Natural killer cell (primary cell): ENCODE measurements at places on chromosomes 5 and 9. TPM values are rescaled to one million over a fixed set of nuclear protein-coding genes. Genes with fewer than 3 reads are reported as not detected.

Gene ZDHHC11B
- 2.2 TPM for total RNA-seq

Gene FCN2
- total RNA-seq: not detected

Gene UGCG
- total RNA-seq: 17.9 TPM

Gene KIF24
- 0.28 TPM for total RNA-seq

Gene SLC38A9
- 33.9 TPM for total RNA-seq

Gene HACD4
- total RNA-seq: 14.4 TPM

Gene TRIM14
- 65.3 TPM for total RNA-seq

Gene C9orf85
- 11.1 TPM for total RNA-seq

Gene NPR3
- 0.23 TPM for total RNA-seq

Gene GARIN3
- total RNA-seq: not detected

Gene HK3
- 26.2 TPM for total RNA-seq

Gene ATG12
- 108 TPM for total RNA-seq

Gene GABRP
- not detected for total RNA-seq

Gene GLT6D1
- not detected for total RNA-seq

Gene CNTNAP3B
- not detected for total RNA-seq

- no peak for DNase-seq
Measured at GRCh38 chr9:113786071-113786470, 90.0 kb upstream of the ZNF618 start.

GRCh38 chr5:38465061-38465460, 91.4 kb downstream of the LIFR start:
- no peak for DNase-seq

- DNase-seq: no peak
Measured at GRCh38 chr9:132993511-132993939, 15.0 kb downstream of the GFI1B start.

DNA sequence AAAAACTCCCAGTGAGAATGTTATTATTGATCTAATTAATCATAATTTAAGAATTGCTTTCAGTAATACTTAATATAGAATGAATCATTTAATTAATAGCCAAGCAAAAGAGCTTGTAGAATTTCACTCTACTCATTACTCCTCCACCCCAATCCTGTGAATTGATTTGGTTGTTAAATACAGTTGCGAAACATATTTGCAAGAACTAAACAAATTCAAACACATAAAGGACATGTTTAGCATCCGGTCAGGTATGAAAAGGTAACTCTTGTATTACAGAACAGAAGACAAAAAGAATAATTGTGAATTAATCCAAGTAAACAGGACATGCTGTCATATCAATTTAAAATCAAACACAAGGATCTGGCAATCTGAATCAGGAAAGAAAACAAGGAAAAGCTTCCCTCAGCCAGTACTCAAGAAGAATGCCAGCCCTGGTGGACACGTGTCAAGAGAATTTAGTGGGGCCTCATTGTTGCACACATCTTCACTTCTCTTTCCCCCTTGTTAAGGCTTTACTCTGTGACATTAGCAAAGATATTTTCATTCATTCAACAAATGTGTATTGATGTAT, 89.4 kb upstream of the SLC12A2 start:
- DNase-seq: no peak

DNA sequence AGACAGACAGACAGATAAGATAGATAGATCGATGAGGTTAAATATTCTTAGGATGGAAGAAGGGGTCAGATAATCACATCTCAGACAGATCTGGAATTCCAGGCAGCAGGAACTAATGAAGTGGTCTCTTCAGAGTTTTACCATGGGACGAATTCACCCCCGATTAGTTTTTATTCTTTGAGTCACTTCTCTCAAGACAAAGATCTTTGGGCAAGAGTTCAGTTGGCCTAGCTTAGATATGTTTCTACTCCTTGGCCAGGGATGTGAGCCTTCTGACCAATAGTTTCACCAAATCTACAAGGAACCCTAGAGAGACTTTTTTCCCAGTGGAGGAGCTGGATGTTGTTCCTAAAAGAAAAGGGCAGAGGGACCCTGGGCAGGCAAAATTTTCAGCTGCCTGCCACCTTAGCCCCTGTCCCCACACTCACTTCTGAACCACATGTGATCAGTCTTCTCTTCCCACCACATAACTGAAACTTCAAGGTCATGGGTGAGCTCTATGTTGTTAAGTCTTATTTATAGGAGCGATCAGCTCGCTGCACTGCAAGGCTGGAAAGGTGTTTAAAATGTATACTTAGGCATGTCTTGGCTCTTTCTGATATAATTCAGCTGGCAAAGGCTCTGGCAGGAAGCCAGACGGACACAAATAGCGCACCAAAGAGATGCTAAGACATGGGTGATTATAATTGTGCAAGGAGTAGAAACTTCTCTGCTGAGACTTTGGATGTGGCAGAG, 132.9 kb downstream of the PALM2AKAP2 start:
- no peak for DNase-seq

- DNase-seq: no peak
Measured at GRCh38 chr5:64595031-64595855, 89.4 kb downstream of the RGS7BP start.

DNA sequence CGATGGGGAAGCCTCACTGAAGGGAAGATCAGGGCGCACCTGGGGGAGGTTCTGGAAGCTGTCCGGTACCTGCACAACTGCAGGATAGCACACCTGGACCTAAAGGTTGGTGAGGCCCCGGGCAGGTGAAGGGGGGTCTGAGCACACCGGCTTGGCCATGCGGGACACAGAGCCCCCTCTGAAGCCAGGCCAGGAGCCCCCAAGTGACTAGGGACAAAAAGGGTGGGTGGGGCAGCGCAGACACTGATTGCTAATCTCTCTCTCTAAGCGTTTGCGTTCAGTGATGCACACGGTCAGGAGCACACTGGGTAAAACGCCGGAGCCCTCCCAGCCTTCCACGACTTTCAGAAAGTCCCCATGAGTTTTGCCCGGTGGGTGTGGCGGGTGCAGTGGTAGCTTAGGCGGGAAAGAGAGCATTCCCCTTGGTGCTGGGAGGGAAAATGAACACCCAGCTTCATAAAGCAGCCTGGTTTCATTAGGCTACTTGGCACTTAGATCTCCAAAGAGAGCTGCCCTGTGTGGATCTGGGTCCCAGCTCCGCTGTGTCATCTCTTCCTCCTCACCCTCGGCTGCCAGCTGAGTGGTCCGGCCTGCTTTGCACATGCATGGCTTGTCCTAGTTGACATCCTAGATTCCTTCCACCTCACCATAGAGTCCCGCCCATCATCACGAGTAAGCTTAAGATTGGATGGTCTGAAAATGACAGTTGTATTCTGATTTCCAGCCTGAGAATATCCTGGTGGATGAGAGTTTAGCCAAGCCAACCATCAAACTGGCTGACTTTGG, 74.2 kb upstream of the OTULINL start:
- DNase-seq: no peak

DNA sequence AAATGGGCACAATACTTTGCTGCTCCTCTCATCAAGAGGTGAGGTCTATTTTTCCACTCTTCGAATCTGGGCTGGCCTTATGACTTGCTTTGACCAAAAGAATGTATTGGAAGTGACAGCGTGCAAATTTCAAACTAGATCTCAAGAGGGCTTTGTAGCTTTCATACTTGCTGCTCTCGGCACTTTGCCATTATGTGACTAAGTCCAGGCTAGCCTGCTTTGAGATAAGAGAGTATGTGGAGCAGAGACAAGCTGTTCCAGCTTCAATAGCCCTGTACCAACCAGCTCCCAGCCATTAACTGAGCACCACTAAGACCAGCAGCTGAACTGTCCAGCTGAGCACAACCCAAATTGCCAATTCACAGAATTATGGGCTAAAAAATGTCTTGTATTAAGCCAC, 124.6 kb downstream of the ACER2 start:
- DNase-seq: no peak

GRCh38 chr5:2003690-2004365, 121.1 kb upstream of the IRX4 start:
- no peak for DNase-seq

- DNase-seq: no peak
Measured at GRCh38 chr5:55429613-55430253, 105.0 kb downstream of the PLPP1 start.

- no peak for DNase-seq
Measured at GRCh38 chr5:126499853-126500342, 76.7 kb downstream of the GRAMD2B start.

DNA sequence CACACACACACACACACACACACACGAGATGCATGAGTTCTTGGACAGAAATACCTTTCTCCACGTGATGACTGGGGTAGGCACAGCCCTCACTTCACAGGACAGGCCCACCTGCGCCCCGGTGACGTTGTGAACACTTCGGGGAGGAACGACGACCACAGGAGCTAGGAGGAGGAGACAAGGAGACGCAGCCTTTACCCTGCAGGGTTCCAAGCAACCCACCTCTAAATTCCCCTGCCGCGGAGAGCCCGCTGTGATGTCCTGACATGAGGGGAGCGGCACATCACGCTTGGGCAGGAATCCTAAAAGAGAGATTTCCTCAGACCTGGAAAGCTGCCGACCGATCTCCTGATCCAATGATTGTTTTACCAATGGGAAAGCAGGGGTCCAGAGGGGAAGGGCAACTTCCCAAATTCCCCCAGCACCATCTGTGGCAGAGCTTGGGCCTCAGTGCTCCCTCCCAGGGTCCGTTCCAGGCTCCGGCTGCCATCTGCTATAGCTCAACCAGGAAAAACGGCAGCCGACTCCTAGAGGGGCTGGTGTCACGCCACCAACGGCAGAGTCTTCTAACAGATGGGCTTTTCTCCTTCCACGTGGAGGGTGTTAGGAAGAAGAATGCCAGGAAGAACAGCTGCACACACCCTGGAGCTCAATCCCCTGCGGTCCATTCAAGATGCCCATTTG, 10.1 kb downstream of the IGFBPL1 start:
- DNase-seq: no peak

DNA sequence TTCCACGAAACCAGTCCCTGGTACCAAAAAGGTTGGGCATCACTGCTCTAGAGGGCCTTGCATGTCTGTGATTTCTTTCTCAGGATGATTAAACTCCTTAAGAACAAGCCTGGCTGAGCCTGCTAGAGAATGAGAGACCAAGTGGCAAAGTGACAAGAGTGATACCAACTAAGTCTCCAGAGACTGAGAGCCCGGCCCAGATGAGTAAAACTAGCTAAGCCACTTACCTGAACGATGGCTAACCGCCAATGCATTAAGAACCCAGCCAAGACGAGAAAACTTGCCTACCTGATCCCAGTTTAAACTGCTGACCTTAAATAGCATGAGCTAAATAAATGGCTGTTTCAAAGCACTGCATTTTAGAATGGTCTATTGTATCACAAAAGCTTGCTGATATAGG, 5.6 kb upstream of the CCDC152 start:
- DNase-seq: no peak

- no peak for DNase-seq
Measured at GRCh38 chr9:13109781-13110180, 169.7 kb downstream of the MPDZ start.

DNA sequence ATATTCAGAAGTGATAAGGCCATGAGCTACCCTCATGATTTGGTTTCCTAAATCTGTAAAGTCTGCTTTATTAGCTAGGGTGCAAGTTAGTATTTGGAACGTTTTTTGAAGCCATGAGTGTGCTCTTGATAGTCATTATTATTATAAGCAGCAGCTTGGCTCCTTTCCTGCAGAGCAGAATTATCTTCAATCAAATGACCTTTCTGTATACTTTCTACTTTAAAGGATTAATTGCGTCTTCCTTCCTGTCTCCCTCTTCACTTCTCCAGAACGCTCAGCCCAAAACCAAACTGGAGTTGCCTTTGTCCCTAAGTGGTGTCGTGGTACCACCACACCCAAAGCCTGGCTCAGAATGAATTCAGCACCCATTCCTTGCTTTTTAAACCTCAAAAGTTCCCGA, 211.3 kb downstream of the ARHGAP26 start:
- DNase-seq: no peak

DNA sequence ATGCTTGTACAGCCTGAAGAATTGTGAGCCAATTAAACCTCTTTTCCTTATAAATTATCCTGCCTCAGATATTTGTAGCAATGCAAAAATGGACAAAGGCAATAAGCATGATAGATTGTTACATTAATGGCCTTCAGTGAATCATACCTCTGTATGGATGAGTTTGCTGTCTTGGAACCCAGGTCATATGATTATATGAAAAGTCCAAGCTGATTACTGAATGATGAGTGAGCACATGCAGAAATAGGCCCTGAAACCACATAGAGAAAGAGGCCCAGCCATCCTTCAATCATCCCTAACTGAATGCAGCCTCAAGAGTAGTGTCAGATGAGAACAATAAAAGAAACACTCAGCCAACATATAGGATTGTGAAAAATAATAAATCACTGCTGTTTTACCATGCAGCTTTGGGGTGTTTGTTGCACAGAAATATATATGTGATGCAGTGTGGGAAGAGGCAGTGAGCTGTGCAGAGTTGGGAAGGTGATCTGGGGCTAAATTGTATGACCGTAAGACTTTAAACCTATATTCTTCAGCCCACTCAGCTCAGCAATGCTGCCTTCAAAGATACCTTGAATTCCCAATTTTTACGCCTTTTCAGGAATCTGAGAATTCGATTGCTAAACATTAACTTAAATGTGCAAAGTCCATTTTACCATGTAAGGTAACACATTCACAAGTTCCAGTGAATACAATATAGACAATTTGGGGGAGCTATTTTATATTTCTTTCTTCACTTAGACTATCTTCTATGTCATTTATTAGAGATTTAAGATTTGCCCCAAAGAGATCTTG, 36.3 kb upstream of the SHISAL2B start:
- DNase-seq: no peak

GRCh38 chr9:126154869-126155268, 171.8 kb upstream of the MVB12B start:
- no peak for DNase-seq

DNA sequence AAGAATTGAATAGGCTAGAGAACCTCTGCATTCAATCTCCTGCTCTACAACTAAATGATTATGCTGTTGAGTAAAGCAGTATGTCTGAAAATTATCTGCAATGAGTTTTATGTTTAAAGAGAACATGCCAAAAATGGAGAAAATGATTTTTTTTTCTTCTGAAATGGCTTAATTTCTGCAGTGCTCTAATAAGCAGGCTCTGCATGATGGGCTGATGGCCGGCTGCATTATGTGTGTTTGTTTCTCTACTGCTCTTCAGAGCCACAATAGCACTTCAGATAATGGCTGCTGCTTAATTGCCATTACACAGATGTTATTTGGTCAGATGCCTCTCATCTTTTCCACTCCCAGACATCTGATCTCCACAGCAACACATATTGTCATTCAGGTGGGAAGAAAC, 286.4 kb upstream of the DMAC1 start:
- DNase-seq: no peak

DNA sequence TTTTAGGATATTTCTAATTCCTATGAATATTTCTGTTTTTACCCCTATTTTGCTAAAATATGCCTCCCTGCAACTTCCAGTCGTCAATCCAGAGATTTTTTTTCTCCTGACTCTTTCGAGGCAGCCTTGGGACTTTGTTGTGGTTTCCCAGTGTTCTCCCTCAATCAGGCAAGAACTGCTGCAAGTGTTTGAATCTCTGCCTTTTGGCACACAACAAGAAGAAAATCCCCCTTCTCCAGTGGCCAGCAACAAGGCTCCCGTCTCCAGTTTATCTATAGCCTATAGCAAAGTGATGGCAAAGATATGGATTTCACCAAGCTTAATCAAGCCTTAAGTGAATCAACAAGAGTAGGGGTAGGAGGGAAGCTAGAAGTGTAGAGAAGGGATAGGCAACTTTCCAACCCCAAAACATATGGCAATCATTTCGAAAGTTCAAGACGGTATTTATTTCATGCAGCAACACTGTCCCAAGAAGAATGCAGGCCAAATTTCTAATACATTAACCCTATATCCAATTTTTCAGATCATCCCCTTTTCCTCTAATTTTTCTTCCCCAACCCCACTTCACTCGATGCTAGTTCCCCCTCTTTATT, 37.7 kb upstream of the PAPPA start:
- no peak for DNase-seq

- no peak for DNase-seq
Measured at GRCh38 chr5:148561801-148562311, 92.5 kb downstream of the HTR4 start.
